Myometrial cell (primary cell): ENCODE measurements at places on chromosomes 16 and 17. TPM values are rescaled to one million over a fixed set of nuclear protein-coding genes. Genes with fewer than 3 reads are reported as not detected.

The KRTAP16-1 gene
- not detected in 2 replicates for total RNA-seq

The DDX52 gene
- total RNA-seq, result 16.1 and 20.4 TPM in 2 replicates

The CD79B gene
- not detected in 2 replicates for total RNA-seq

The NTN3 gene
- total RNA-seq, result 0.35 TPM in 1 of 2 replicates, not detected in the other

The TEX19 gene
- 2.0 TPM in 1 of 2 replicates, not detected in the other for total RNA-seq

The HEATR9 gene
- not detected in 2 replicates for total RNA-seq

The GALR2 gene
- 0.29 and 0.53 TPM in 2 replicates for total RNA-seq

The ERBB2 gene
- total RNA-seq, result 40.1 and 47.0 TPM in 2 replicates

The CCL17 gene
- total RNA-seq, result not detected in 2 replicates

The CCDC43 gene
- 21.0 and 28.4 TPM in 2 replicates for total RNA-seq

The TMEM204 gene
- 28.5 and 39.8 TPM in 2 replicates for total RNA-seq

The ZNF213 gene
- total RNA-seq, result 2.9 and 3.7 TPM in 2 replicates

The TEX14 gene
- not detected in 2 replicates for total RNA-seq

The ABCC12 gene
- not detected in 2 replicates for total RNA-seq

The CACNG5 gene
- total RNA-seq, result not detected in 2 replicates

The UNC45B gene
- total RNA-seq, result not detected in 2 replicates

The RNF135 gene
- total RNA-seq, result 13.8 and 16.1 TPM in 2 replicates

The RGS11 gene
- under 0.01 and 0.53 TPM in 2 replicates for total RNA-seq

The CCDC200 gene
- not detected in 2 replicates for total RNA-seq
